ENCODE measurements at places on chromosomes 5 and 9.

GRCh38 chr5:14531668-14532067, 49.9 kb upstream of the OTULINL start:
- ATAC-seq, result no peak

DNA sequence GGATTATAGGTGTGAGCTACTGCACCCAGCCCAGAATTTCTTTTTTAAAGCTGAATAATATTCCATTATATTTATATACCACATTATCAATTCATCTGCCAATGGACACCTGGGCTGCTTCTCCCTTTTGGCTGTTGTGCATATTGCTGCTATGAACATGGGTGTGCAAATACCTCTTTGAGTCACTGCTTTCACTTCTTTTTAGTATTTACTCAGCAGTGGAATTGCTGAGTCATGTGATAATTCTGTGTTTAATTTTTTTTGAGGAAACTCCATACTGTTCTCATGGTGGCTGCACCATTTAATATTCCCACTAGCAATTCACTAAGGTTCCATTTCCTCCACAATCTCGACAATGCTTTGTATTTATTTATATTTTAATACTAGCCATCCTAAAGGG, 36.1 kb upstream of the KIF4B start:
- ATAC-seq, result no peak

GRCh38 chr5:155154973-155155372, 141.4 kb downstream of the KIF4B start:
- ATAC-seq, result no peak

DNA sequence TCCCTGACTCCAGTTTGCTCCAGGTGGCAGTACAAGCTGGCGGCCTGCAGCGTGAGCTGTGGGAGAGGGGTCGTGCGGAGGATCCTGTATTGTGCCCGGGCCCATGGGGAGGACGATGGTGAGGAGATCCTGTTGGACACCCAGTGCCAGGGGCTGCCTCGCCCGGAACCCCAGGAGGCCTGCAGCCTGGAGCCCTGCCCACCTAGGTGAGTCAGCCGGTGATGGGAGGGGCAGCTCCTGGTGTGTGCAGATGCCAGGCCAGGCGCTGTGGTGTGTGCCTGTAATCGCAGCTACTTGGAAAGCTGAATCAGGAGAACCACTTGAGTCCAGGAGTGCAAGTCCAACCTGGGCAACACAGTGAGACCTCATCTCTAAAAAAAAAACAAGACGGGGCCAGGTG, 10.0 kb upstream of the CACFD1 start:
- no peak for ATAC-seq

DNA sequence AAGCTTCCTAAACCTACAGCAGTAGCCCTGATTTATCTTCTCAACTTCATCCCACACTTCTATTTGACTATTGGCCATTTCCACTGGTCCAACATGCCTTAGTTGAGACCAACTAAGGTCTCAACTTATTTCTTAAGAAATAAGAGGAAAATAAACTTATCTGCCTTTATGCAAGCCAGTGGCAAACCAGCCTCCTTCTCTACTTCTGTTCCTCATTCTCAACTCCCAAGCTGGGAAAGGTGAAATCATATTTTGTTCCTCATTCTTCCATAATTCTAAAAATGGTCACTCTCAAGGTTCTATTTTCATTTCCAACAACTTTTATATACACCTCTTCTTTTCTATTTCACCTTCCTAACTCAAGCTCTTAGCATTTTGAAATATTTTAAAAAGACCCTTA, 149.6 kb upstream of the C9orf72 start:
- ATAC-seq, result no peak

DNA sequence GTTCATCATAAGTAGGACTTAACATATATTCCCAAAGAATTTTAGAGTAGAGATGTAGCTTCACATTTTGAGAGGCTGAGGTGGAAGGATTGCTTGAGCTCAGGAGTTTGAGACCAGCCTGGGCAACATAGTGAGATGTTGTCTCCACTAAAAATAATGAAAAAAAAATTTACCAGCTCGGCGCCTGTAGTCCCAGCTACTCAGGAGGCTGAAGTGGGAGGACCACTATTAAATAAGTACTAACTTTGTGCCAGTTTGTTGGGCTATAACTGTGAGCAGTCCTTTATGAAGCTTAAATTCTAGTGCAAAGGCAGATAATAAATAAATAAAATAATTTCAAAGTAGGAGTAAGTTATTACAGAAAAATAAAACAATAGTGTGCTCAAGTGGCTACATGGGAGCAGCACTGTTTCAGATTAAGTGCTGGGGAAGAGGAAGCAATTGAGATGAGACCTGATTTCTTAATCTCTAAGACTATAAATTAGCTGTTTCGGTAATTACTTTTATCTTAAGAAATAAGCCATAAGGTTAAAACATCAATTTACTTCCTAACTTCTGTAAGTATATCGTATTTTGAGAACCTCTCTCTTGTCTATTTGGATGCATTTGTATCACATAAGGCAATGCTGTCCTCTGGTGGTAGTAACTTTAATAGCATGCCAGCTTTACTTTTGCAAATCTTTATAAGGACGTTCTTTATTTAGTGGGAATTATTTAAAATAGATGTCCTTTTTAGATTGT, 98.9 kb downstream of the CSNK1G3 start:
- peak; percentile 51 for ATAC-seq

DNA sequence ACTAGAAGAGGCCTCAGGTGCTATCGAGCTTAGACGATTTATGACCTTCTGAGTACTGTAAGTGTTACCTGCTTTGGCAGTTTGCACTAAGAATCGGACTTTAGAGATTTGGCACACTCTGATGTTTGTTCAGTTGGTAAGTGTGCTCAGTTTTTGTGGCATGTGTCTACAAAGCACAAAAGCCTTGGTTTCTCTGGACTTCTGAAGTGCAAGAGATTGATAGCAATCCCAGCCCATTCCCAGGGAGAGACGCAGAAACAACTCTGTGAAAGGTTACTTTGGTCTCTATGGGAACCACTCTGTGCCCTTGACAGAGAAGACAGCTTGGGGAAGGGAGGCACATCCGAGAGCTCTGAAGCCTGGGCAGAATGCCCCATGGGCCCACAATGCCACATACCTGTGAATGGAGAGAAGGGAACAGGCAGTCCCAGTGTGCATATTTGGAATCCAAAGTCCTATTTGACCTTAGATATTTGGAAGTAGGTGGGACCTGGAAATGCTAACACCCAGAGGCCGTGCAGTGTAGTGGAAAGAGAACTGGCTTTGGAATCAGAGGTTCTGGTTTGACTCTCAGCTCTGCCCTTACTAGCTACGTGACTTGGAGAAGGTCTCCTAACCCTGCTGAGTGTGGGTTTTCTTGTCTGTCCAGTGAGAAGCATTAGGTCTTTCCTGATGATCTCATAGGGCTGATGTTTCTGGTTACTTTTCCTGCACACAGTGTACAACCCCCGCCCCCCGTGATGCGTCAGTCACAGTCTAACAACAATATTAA, 194.3 kb upstream of the VLDLR start:
- no peak for ATAC-seq

GRCh38 chr5:175003531-175003930, 279.1 kb downstream of the MSX2 start:
- ATAC-seq, result no peak

DNA sequence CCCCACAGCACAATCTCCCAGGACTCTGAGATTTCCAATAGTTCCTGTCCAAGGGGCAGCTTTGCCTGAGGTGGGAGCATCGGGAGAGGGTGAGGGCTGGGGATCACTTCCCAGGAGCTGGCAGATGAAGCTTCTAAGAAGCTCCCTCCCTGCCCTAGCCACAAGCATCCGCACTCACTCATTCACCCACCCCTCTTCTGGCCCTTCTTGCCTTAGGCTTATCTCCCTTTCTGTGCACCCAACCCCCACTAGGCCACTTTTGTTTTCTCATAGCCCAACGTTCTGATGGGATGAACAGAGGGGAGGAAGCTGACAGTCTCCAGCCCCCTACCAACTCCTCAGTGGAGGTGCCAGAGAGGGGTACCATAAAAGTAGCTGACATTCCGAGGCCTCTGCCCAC, 3.7 kb upstream of the PCDH1 start:
- no peak for ATAC-seq

DNA sequence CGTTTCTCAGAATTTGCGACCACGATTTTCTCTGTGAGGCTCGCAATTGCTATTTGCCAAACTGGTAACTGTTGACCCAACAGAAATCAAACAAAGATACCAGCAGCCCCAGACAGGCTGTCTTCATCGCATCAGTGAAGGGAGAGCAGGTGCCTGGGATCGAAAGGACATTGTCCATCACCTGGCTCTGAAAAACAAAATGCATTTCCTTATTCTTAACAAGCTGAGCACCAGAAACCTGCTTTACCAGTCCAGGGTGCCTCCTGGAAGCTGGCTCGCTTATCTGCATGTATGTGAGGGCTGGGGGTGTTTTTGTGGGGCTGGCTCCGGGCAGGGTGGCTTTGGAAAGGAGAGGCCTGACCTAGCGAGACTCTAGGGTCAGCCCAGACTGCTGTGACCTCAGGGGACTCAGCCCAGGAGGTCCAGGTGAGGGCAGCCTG, 24.7 kb downstream of the WWC1 start:
- ATAC-seq, result no peak

- no peak for ATAC-seq
Observed at GRCh38 chr5:153598099-153598498, 107.6 kb downstream of the GRIA1 start.

DNA sequence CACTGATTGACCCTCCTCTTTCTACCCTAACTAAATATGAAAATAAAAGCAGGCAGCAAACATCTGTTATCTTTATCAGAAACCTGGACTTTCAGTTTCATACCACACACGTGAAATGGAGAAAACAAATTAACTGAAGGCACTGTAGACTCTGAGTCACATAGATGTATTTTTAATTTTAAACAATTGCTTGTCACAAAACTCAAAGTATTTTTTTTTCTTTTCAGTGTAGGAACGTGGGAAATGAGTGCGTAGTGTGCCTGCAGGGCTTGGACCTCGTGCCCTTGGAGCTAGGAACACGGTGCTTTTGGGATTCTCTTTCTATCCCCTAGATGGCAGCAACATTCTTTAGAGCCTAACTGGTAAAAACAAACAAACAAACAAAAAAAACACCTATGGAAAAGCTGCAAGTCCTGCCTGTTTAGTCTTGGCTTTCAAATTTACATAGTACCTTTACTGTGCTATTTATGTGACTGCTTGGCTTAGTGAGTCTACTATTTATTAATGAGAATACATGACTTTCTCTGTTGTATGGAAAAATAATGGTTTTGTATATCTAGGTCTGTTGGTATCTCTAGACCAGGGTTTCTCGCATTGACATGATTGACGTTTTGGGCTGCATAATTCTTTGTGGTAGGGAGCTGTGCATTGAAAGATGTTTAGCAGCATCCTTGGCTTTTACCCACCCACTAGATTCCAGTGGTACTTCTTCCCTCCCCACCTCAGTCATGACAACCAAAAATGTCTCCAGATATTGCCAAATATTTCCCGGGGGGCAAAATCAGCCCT, 16.8 kb upstream of the ACTBL2 start:
- ATAC-seq, result peak; percentile 22

DNA sequence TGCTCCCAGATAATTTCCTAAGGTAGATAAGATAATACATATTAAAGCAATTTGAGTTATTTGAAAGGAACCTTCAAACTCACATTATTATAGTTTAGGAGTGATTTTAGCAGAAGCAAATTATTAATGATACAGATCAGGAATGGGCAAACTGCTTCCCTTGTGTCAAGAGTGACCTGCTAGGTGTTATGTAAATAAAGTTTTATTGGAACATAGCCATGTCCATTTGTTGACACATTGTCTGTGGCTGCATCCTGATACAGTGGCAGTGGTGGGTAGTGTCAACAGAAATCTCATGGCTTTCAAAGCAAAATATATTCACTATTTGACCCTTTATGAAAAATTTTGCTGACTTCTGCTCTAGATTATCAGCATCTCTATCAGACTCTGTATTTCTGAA, 11.4 kb upstream of the BASP1 start:
- no peak for ATAC-seq

GRCh38 chr9:100317706-100318105, 35.0 kb downstream of the TEX10 start:
- ATAC-seq, result no peak

Data from stimulated activated memory B cell treated with anti-CD40 and anti-IgM and Interleukin-4, amounts not matched to agents 10 μg/mL and 1 μg/mL and 100 μg/mL, for 72 hours (primary cell).